Posterior vena cava (tissue), 2 donors: ENCODE measurements at places on chromosomes 7 and 10. TPM values are rescaled to one million over a fixed set of nuclear protein-coding genes. Genes with fewer than 3 reads are reported as not detected.

Gene OPN1SW
- total RNA-seq: not detected

Gene OR13A1
- total RNA-seq: not detected

DNA sequence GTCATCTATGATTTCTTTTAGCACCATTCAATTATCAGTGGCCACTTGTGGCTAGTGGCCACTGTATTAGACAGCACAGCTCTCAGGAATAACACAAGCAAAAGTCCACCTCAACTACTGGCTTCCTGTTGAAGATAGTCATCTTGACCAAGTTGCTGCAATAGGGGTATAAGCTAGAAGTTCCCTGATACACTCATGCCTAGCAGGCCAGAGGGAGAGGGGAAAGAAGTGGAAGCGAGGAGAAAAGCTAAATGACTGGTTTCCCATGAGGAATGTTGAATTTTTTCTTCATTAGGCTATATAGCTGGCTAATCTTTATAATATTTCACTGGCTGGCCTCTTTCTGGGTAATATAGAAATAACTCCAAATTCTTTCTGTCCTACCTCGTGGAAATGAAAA, 327.5 kb upstream of the MEOX2 start:
- DNase-seq: no peak

Gene ACHE
- total RNA-seq: 2.8 TPM

DNA sequence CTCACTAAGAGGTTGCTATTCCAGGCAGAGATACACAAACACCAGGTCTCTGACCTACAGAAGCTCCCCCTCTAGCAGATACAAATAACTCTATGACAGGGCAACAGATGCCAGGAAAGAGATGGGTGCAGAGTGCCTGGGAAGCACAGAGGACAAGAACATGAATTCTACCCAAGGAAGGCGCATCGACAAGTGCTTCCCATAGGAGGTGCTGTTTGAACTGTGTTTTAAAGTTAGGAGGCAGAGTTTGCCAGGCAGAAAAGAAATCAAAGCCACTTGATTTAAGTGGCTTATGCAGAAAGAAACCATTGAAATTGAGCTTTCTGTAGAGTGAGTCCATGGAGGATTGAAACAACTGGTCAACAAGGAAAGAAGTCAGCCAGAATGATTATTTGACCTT, 35.3 kb upstream of the EGR2 start:
- DNase-seq: no peak

- no peak for DNase-seq
These were observed 58.3 kb downstream of the VCL start for GRCh38 chr10:74056050-74056818.

Gene ZNF736
- 14.2 TPM for total RNA-seq

DNA sequence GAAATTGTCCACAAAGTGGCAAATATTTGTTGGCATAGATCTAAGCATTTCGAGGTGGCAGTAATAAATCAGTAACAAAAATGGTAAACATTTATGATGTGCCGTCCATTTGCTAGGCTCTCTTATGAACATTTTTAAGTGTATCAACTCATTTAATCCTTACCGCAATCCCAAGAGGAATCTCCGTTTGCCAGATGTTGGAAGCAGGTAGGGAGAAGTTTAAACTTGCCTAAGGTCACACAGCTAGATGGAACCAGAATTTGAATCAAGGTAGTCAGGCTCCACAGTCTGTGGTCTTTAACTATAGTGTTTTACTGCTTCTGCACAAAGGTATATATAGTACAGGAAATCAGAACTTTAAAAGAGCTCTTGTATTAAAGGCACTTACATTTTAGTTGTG, 2.6 kb downstream of the MKLN1 start:
- DNase-seq: no peak

Gene VWDE
- total RNA-seq: 0.10 TPM

DNA sequence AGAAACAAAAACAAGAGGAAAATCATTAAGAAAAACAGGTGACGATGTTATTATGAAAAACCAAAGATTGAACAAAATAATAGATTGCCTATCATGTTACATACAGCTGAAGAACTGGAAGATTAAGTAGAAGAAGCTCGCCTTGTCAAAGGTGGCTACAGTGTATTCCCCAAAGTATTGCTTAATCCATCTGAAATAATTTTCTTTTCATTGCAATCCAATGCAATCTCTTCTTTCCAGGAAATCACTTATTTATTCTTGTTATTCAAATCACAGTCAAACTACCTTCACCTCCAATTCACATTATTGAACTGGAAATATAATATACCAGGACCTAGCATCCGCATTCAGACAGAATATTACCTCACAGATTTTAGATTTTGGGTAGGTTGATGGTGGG, 235.9 kb downstream of the AHR start:
- no peak for DNase-seq

- no peak for DNase-seq
These were observed 131.3 kb downstream of the CDK14 start for GRCh38 chr7:90727412-90727811.

Gene AKR1C8
- total RNA-seq: not detected
